DMS79 treated with DMSO at 0.1 percent for 48 hours (cell line): ENCODE measurements at places on chromosomes 3 and 15.

GRCh38 chr3:119829420-119829819, 47.5 kb downstream of the NR1I2 start:
- no peak for DNase-seq

DNA sequence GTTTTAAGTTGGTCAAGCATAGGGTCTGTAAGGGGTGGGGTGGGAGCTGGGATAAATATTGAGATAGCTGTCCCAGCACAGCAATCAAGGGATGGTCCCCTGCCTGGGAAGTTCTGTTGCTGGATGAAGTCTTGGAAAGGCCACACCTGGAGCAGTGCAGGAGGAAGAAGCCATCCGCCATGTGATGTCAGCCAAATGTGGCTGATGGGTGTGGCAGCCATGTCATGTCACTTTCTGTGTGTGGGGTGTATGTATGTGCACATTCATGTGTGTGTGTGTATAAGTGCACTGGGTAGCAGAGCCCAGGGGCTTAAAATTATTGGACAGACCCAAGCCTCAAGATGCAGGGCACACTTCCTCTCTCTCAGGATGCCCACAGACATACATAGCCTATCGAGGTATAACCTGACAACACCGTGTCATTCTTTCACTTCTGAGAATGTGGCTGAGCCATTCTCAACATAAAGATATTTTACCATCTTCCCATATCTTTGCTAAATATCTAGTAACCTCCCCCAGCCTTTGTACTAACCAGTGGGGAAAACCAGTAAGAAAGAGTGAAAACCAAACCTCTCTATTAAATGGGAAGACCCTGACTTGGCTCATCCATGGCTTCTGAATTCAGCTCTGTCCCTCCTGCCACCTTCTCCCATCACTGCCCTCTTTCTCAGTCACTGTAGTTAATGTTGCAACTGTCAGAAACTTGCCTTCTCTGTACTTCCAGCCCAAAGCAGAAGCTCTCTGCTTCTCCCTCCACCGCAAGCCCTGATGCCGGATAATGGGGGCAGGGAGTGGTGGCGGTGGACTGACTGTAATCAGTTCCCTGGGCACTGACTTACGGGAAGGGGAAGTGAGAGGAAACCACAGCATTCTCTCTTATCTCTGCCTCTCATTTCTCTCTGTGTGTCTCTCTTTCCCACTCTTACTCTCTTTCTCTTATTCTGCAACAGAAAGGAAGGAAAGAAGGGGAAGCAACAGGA, 11.2 kb downstream of the TNFSF10 start:
- DNase-seq = no peak

GRCh38 chr3:58952128-58952917, 97.5 kb downstream of the CFAP20DC start:
- no peak for DNase-seq

- peak; percentile 7 for DNase-seq
Measured at GRCh38 chr15:80403712-80404056, 498 bp upstream of the ARNT2 start.

GRCh38 chr3:75136100-75136897, 521.8 kb upstream of the CNTN3 start:
- DNase-seq = no peak

- DNase-seq = no peak
Measured at GRCh38 chr3:115325539-115325938, 178.5 kb upstream of the ZBTB20 start.

DNA sequence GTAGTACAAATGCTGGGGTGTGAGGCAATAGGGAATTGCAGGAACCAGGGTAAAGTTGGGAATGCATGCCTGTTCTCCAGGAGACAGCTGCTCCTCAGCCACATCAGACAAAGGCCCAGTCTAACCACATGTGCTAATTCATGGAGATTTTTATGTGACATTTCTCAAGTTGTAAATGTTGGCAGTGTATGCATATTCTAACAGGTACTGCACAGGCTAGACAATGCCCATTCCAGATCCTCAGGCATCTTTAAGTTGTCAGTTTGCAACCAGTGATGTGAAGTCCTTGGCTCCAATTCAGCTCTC, 84.9 kb downstream of the EEFSEC start:
- peak; percentile 11 for DNase-seq

GRCh38 chr3:8239095-8239494, 262.5 kb upstream of the LMCD1 start:
- no peak for DNase-seq

- DNase-seq = no peak
Measured at GRCh38 chr3:185632996-185633395, 46.9 kb downstream of the SENP2 start.

- DNase-seq = no peak
Measured at GRCh38 chr3:29764603-29765254, 483.9 kb downstream of the RBMS3 start.

- DNase-seq = no peak
Measured at GRCh38 chr3:43919029-43919428, 228.3 kb downstream of the ABHD5 start.

DNA sequence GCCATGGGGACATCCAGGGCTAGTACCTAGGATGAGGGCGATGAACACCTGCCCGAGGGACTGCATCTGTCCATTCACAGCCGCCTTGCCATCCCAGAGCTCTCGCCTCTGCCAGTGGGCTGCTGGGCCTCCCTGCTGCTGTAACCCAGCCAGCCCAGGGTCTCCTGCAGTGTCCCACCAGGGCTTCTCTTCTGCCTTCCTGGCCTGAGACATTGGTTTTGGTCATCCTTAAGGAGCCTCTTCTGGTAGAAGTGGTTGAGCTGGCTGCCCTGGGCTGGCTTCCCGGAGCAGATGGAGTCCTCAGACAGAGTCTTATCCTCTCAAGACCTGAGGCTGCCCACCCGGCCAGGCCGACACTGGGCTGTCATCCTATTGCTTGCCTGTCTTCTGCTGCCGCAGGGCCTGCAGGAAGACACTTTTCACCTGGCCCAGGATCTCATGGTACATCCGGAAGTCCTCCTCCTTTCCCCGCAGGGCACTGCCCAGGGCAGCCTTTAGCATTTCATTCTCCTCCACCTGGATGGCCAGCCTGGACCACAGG, 6.1 kb upstream of the HHATL start:
- DNase-seq = no peak

GRCh38 chr15:90911906-90912769, 9.0 kb downstream of the MAN2A2 start:
- no peak for DNase-seq

GRCh38 chr15:65695081-65695480, 73.3 kb downstream of the SLC24A1 start:
- no peak for DNase-seq

DNA sequence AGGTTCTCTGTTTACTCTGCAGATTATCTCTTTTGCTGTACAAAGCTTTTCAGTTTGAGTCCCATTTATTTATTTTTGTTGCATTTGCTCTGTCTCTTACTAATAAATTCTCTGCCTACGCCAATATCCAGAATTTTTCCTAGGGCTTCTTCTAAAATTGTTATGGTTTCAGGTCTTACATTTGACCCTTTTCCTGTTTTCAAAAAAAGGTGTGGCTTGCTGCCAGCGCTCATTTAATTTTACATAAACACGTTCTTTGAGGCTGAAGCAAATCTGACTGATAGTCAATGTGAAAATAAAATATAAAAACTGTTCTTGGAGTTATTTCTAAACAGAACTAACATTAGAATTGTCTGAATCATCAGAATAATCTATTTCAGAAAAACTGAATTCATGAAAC, 32.1 kb downstream of the DCBLD2 start:
- DNase-seq = no peak

- peak; percentile 96 for DNase-seq
Measured at GRCh38 chr3:184635126-184635525, 73.5 kb downstream of the EPHB3 start.

DNA sequence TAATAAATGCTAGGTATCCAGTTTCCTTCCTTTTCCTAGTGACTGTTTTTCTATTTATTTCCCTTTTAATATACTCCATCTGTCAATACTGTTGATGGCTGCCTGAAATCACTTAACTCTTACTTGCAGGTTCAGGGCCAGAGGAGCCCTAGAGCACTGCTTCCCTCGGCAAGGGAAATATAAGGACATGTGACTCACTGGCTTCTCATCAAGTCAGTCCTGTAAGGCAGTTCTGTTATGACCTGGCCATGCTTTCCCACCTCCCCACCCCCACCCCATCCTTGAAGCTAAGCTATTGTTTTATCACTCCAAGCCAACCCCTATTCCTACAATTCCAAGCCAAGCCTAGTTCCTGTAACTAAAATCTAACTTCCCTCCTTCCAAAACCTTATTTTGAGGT, 800.7 kb downstream of the ROBO1 start:
- no peak for DNase-seq

DNA sequence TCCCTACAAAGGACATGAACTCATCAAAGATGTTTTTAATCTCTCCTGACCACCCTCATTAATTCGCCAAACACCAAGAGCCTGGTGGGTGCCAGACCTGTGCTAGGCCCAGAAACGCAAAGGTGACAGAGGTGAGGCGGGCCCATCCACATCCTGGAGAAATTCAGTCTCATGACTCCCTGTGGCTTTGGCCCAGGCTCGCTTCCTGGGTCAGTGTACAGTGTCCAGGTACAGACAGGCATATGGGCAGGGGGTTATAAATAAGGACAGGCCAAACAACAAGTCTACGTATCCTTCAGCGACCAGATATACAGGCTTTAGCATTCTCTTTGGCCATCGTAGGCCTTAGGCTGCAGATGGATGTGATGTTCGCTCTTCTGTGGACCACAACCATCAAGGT, 945 bp upstream of the PLA2G4F start:
- DNase-seq = no peak

GRCh38 chr15:72227720-72228119, 3.3 kb downstream of the PKM start:
- no peak for DNase-seq

DNA sequence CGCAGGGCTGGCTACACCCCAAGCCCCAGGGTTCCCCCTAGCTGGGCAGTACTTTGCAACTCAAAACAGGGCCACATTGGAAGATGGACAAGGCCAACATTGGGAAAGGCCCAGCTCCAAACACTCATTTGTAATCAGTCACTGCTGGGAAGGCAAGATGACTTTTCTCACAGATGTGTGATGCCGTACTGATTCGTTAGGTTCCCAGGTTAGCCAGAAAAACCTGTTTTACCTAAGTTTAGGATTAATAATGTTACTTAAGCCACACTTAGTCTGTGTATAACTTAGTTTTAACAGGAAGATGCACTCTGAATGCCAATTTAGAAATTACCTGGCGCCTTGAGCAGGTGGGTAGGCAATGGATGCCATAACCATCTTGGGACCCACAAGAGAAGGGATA, 71.0 kb downstream of the ITGB5 start:
- DNase-seq = no peak

DNA sequence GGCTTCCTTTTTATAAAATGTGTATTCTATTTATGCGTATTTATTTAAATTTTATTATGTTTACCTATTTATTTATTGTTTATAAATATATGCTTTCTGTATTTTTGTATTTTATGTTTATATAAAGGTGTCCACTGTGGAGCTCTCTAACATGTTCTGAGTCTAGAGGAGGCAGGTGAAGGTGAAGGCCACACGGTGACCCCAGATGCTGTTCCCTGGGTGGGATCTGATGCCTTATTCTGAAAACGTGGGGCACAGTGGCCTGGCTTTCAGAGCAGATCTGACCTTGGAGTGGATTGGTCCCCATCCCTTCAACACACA, 104.7 kb upstream of the SLC7A14 start:
- DNase-seq = no peak

DNA sequence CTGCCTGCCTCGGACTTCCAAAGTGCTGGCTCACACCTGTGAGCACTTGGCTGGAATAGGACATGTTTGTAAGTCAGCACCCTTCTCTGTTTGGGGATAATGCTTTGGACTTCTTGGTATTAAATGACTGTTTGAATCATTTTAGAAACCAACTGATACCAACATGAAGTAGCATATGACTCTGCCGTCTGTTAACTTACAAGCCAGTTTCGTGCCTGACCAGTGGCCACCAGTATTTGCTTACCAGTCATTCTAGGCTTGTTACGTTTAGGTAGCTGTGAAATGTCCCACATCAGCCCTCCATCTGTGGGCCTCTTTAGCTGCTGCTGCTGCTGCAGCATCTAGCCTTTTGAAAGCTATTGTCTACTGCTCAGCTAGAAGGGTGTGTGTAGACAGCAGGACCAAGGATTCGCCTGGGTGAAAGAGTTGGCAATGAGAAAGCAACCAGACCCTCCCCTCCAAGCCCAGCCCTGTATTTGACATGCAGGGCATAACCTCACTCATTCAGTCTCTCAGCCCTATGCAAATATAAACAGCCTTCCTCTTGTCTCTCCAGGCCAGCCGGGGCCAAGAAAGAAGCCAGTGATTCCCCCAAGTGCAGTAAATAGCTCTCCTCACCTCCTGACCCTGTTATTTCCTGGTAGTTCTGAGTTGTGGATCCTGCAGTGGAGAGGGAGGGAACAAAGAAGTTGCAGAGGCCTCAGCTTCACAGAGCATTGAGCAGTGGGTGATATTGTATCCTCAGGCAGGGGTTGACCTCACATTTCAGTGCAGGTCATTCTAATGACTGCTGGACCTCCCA, 51.0 kb downstream of the NKIRAS1 start:
- no peak for DNase-seq

- no peak for DNase-seq
Measured at GRCh38 chr15:65260968-65261367, 25.7 kb downstream of the PARP16 start.

DNA sequence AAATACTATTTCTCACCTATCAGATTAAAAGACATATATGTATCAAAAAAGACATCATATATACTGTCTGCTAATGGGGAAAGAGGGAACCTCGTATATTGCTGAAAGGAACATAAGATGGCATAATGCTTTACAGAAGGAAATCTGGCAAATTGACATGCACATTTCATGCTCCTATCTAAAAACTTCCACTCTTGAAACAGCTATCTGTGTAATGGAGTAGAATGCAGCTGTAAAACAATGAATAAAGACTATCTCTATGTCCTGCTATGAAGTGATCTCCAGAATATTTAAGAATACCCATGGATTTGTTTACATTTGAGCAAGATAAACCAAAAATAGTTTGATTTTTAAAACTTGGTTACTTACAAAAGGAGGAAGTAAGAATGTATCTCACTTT, 107.4 kb downstream of the TBL1XR1 start:
- no peak for DNase-seq

DNA sequence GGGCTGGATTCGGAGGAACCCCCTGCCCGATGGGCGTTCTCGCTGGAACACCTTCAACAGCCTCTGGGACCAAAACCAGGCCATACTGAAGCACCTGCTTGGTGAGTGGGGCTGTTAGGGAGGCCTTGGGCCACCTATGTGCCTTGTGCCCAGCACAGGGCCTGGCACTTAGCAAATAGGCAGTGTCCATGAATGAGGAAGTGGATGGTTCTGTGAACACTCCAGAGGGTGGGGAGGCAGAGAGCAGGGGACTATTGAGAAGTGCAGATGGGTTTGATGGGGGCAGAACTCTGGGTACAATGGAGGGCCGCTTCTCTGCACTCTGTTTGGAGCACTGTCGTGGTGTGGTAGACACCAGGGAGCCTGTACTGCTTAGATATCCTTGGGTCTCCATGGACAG, 1.5 kb downstream of the ECE2 start:
- DNase-seq = no peak

- no peak for DNase-seq
Measured at GRCh38 chr3:175879417-175879816, 1020.3 kb downstream of the NAALADL2 start.
